NB4 (cell line): ENCODE measurements at places on chromosomes 7 and 10.

GRCh38 chr10:29634764-29635625, at the start of gene SVIL:
Gene SVIL (minus strand): TSS chr10:29634971. CDS start chr10:29555058, 79,913 bp downstream.
- peak; percentile 50 for DNase-seq

GRCh38 chr7:137967143-137968018, 34.5 kb downstream of the CREB3L2 start:
- DNase-seq, result peak; percentile 57

DNA sequence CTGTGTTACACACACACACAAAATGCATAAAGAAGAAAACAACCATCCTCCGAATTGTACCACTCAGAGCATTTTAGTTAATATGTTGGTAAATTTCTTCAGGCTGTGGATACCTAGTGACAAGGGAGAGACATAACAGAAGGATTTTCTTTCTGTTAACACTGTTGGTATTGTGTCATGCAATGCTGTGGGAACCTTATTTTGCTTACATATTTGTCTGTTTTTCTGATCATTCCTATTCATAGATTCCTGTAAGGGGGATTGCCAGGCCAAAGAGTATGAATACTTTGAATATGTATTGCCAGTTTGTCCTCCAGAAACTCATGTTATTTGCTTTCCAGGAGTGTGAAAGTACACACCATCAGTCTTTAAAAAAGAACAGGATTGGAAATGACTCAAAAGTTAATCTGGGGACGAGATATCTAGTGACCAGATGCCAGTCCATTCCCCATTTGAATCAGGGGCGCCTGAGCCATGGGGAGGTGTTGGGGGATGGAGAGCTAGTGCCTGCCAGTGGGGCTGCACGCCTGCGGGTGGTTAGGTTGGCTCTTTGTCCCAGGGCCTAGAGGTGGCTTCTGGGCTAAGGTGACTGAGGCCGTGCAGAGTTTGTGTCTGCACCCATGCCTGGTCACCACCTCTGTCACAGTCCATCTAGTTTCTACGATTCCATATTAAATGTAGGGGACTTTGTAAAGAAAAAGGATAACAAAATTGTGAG, 142.0 kb downstream of the PTPN20 start:
- no peak for DNase-seq

GRCh38 chr10:107971973-107972372, 807.5 kb upstream of the SORCS1 start:
- DNase-seq, result peak; percentile 16

GRCh38 chr10:28996947-28997551, 291.8 kb upstream of the LYZL1 start:
- no peak for DNase-seq

GRCh38 chr7:131595699-131596098, 39.3 kb upstream of the PODXL start:
- DNase-seq, result no peak

DNA sequence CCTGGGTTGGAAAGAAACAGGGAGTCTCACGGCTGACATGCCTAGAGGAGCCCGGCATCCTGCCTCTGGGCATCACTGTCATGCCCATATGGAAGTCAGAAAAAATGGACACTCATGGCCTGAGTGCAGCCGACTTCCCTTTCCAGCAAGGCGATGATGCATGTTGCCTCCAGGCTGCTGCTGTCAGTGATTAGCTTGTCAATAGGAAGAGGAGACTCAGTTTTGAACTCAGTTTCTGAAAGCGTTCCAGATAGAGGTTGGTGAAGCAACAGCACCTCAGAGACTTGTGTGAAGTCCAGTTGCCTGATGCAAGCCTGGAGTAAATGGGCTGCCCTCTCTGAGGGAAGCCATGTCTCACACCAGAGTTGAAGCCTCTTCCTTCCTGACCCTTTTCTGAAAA, 148.4 kb downstream of the TPST1 start:
- DNase-seq, result peak; percentile 38

DNA sequence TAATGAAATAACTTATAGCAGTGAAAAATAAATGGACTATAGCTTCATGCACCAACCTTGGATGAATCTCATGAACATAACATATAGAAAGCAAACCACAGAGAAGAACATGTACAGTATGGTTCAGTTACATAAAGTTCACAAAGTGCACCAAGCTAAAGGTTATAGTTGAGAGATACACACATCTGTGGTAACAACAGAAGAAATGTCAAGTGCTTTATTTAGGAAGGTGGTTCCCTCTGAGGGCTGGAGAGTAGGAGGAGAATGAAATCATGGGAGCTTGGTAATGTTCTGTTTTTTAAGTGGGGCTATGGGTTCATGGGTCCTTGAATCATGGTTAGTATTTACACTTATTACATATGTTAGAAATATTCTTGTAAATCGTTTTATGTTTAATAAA, 323.3 kb downstream of the PHTF2 start:
- DNase-seq, result no peak

- peak; percentile 26 for DNase-seq
Measured at GRCh38 chr7:123070702-123071286, 75.3 kb upstream of the TAS2R16 start.

GRCh38 chr7:157679607-157680006, 342.8 kb downstream of the DNAJB6 start:
- peak; percentile 73 for DNase-seq

- DNase-seq, result no peak
Measured at GRCh38 chr10:118276727-118277126, 65.4 kb downstream of the FAM204A start.

DNA sequence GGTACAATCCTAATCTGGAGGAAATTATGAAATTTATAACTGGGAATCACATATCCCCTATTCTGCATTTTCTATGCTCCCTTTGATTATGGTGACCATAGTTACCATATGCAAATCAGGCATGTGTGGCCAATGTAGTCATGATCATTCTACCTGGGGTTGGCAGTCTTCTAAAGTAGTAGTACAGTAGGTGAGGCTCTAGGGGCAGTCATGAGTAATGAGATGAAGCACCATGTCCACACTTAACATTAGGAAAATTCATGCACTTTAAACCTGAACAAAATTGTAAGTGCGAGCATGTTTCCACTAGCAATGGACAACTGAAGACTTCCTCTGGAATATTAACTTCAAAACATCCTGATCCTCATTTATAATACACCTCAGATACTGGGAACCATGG, 545.9 kb downstream of the SUGCT start:
- DNase-seq, result peak; percentile 37

- peak; percentile 56 for DNase-seq
Measured at GRCh38 chr7:82729172-82730030, 285.8 kb upstream of the CACNA2D1 start.

- DNase-seq, result peak; percentile 94
Measured at GRCh38 chr10:7027913-7028808, 382.7 kb downstream of the SFMBT2 start.

DNA sequence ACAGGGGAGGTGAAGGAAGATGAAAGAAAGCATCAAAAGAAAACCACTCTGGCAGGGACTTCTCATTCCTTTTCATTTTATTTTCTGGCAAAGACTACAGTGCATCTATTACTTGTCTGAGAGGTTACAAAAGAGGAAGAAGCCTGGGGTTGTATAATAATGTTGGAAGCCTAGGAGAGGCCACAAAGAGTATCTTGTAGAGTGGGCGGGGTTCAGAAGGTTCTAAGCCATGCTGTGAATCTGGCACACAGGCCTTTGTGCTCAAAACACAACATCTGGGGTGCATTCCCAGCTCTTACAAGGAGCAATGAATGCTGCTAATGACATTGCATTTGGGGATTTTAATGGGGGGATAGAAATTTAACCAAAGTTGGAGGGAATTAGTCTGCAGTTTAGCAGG, 49.4 kb downstream of the MRPL32 start:
- DNase-seq, result peak; percentile 26

- DNase-seq, result no peak
Measured at GRCh38 chr7:68688416-68689086, 909.7 kb upstream of the AUTS2 start.

- DNase-seq, result no peak
Measured at GRCh38 chr7:41624818-41625217, 78.1 kb downstream of the INHBA start.

DNA sequence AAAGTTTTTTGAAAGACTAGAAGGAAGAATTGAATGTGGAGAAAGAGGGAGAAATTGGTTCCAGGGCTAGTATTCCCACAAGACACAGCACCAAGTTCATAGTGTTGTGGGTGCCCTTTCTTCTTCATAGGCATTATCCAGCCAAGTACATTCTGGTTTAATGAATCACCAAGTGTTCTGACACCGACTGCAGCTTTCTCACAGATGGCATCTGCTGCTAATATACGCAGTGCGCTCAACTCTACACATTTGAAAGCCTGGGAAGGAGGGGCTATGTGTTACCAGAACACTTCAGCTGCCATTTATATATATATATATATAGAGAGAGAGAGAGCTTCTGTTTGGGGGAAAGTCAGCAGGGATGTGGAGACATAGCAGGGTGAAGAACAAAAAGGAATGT, 1168.4 kb downstream of the GATA3 start:
- DNase-seq, result no peak

GRCh38 chr7:123437447-123437995, 96.9 kb downstream of the IQUB start:
- peak; percentile 12 for DNase-seq

DNA sequence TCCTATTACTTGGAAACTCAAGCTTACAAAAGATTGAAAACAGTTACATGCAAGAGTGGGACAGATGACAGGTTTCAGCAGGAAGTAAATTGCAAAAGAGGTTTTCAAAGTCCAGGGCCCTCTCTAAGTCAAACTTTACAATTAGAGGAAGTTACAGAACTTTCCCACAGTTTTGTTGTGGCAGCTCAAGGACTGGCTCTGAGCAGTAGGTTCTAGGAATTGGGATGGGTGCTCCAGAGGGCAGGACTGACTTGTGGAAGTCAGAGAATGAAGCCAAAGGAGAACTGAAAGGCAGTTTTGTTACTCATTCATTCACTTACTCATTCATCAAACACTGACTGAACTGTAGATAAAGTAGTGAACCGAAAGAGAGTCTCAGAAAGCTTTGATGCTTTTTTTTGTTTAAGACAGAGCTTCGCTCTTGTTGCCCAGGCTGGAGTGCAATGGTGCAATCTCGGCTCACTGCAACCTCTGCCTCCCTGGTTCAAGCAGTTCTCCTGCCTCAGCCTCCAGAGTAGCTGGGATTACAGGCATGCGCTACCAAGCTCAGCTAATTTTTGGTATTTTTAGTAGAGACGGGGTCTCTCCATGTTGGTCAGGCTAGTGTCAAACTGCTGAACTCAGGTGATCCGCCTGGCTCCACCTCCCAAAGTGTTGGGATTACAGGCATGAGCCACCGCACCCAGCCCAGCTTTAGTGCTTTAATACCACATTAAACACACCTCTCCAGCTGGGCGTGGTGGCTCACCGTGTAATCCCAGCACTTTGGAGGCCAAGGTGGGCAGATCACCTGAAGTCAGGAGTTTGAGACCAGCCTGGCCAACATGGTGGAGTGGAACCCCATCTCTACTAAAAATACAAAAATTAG, 66.8 kb upstream of the CCNJ start:
- DNase-seq, result no peak

DNA sequence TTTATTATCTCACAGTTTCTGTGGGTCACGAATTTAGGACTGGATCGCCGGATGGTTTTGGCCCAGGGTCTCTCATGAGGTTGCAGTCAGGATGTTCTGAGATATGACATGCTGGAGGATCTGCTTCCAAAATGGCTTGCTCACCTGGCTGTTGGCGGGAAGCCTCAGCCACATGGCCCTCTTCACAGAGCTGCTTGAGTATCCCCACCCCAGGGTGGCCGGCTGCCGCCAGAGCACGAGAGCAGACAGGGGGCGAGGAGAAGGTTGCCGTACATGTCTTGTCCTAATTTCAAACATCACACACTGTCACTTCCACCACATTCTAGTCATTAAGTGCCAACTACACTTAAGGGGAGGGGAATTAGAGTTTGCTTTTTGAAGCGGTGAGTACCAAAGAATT, 365.8 kb downstream of the FGFR2 start:
- no peak for DNase-seq

DNA sequence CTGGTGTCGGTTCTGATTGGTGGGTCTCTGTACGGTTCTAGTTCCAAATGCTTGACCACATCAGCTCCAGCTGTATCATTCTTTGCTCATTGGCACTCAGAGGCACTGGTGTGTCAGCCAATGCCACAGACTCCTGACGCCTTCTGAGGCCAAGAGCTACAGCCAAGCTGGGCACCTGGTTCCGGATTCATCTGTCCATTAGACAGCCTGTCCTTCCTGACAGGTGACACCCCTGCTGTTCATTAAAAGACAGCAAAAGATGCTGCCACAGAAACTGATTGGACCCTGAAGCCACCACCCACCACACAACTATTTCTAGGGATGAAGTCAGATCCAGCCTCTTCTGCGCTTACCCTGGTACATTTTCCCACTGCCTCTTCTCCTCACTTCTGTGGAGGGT, 35.6 kb downstream of the COL13A1 start:
- DNase-seq, result no peak

- DNase-seq, result peak; percentile 96
Measured at GRCh38 chr7:47574482-47575329, 7.2 kb downstream of the TNS3 start.

GRCh38 chr10:52756966-52757365, 15.6 kb downstream of the MBL2 start:
- DNase-seq, result peak; percentile 49

GRCh38 chr10:62326176-62326575, 48.0 kb upstream of the ZNF365 start:
- DNase-seq, result no peak

- no peak for DNase-seq
Measured at GRCh38 chr7:94633014-94633341, 23.0 kb downstream of the SGCE start.

GRCh38 chr10:106857213-106857612, 307.3 kb downstream of the SORCS1 start:
- no peak for DNase-seq

DNA sequence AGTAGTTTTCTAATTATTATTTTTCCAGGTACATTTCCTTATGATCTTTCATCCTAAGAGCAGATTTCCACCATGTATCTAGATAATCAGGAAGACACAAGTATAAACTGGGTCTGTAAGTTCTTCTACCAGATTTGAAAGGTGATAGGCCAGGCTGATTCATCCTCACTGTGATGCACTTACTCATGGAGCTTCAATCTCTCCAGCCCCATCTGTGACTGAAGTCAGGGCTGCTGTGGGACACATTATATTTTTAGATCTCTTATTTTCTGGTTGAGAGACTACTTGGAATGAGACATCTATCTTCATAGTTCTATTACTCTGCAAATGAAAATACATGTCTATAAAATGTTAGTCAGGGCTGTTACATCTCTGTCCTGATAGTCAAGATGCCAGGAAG, 85.5 kb upstream of the SLC25A13 start:
- DNase-seq, result no peak

GRCh38 chr7:43784030-43784584, 25.6 kb downstream of the BLVRA start:
- DNase-seq, result no peak

- DNase-seq, result no peak
Measured at GRCh38 chr10:7945469-7946187, 108.9 kb upstream of the GATA3 start.

- no peak for DNase-seq
Measured at GRCh38 chr7:99825873-99826272, 1.9 kb upstream of the CYP3A43 start.

- peak; percentile 92 for DNase-seq
Measured at GRCh38 chr10:30857803-30858202, 173.9 kb downstream of the ZNF438 start.
